ENCODE measurements at places on chromosomes 12 and 14.
A peak's percentile ranks its signal among the peaks of the same experiment; 100 is the strongest.

DNA sequence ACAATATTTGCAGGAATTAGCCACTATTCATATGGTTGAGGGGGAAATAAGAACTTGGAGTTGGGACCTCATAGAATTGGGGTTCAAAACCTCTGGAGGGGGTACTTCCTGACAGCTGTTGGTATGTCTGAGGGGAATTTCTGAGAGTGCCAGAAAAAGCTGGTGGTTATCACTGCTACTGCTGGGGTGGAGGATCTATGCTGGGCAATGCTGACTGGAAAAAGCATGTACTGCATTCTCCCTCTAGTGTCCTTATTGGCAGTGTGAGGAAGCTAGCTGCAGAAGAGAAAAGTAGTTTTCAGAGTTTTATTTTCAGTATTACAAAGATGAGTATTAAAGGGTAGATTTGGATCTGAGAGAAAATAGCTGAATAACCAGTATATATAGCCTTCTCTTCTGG is 88.8 kb downstream of the FUT8 start:
- DNase-seq = no peak

DNA sequence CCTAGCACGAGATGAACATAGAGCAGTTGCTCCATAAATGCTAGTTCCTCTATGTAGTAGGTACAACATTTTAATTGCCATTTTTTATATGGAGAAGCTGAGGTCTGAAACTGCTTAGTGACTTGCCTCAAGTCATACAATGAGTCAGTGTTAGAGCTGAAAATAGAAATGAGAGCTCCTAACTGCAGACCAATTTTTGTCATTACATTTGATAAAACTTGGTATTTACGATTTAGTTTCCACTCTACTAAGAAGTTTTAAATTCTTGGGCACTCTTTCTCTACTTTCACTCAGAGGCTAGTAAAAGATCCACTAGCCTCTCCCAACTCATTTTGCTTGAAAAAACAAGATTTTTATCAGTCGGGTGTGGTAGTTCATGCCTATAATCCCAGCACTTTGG is 8.1 kb upstream of the TMED10 start:
- peak; percentile 23 for DNase-seq

- DNase-seq = no peak
Measured at GRCh38 chr12:76065917-76066316, 18.6 kb downstream of the NAP1L1 start.

- peak; percentile 73 for DNase-seq
Measured at GRCh38 chr14:95495538-95496025, 20.9 kb downstream of the SYNE3 start.

GRCh38 chr14:96906434-96906833 is 109.3 kb downstream of the VRK1 start:
- DNase-seq = no peak

DNA sequence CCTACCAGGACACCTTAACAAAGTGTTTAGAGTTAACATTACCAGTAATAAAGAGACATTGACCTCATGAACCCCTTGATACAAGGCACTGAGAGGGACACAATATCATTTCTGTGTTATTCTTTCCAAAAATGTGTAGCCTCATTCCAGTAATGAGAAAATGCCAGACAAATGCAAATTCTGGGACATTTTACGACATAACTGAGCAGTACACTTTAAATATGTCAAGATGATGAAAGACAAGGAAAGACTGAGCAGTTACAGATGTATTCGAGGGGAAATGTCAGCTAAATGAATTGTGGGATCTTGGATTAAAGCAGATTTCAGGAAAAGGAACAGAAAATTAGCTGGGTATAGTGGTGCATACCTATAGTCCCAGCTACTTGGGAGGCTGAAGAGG is 255.6 kb downstream of the ERC1 start:
- no peak for DNase-seq

GRCh38 chr12:106760184-106760531 is 14.3 kb upstream of the RIC8B start:
- no peak for DNase-seq

DNA sequence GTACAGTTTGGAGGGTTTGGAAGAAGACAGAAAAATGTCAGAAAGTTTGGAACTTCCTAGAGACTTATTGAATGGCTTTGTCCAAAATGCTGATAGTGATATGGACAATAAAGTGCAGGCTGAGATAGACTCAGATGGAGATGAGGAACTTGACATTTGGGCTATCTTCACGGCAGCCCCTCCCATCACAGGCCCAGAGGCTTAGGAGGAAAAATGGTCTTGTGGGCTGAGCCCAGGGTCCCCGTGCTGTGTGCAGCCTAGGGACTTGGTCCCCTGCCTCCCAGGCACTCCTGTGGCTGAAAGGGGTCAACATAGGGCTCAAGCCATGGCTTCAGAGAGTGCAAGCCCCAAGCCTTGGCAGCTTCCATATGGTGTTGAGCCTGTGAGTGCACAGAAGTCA is 79.0 kb downstream of the CMAS start:
- DNase-seq = no peak

DNA sequence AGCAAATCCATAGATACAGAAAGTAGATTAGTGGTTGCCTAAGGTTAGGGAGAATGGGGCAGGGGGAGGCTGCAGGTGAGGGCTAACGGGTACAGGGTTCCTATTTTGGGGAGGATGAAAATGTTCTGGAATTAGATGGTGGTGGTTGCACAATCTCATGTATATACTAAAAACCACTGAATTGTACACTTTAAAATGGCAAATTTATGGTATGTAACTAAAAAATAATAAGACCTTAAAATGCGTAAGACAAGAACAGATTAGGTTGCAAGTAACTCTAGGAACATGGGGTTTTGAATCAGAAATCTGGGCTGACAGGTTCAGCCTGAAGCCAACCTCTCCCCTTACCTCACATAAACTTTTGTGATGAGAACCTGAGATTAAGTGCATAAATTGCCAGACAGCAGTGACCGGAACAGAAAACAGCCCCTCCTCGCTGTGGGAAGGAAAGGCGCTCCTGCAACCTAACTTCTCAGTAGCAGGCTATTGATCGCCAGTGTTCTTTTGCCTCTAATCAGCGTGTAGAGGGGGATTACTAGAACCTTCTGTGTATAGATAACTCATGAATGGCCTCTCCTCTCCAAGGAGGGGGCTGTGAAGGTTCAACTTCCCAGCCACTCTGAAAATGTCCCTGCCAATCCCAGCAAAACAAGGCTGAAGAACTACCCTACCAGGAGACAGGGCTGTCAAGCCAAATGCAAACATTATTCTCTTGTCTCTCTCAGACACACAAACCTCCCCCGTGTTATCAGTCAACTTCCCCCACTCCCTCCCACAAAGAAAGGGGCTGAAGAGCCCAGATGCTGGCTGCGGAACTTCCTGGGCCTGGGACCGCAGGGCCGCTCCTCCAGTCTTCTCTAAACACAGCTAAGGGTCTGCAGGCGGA is 1.9 kb downstream of the SSH1 start:
- DNase-seq = no peak

- peak; percentile 83 for DNase-seq
Measured at GRCh38 chr14:90599748-90600507, 203.1 kb downstream of the CALM1 start.

DNA sequence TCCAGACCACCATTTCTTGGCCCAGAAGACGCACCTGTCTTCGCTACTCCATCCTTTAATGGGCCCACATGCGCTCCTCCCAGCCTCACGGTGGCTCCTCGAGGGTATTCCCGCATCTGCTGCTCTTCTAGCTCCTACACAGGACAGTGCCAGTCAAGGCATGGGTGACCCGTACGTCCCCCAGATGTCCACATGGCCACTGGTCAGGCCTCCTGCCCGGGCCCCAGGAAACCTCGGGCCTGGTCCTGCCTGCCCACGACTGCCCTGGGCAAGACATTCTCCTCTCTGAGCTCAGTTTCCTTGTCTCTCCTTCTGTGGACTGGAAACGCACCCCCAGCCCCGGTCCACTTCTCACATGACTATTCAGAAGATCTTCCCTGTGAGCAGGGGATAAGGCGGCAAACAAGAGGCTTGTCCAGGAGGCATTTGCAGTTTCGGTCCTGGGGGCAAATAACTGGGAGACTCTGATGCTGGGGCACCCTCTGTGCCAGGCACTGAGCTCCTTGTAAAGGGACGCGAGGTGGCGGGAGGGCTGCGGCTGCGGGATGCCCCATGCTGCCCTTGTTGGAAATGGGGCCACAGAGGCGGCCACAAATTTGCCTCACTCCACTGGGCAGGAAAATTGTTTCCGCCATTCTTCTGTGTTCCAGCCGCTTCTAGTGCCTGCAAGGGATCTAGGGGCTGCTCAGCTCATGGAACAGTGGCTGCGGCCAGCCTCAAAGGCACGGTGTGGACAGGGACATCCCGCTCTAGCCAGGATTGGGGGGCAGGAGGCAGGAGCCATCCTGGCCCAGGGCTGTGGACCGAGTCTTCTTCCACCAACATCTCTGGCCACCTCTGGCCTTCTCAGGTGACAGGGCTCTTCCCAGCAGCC is 6.8 kb upstream of the BEGAIN start:
- no peak for DNase-seq

DNA sequence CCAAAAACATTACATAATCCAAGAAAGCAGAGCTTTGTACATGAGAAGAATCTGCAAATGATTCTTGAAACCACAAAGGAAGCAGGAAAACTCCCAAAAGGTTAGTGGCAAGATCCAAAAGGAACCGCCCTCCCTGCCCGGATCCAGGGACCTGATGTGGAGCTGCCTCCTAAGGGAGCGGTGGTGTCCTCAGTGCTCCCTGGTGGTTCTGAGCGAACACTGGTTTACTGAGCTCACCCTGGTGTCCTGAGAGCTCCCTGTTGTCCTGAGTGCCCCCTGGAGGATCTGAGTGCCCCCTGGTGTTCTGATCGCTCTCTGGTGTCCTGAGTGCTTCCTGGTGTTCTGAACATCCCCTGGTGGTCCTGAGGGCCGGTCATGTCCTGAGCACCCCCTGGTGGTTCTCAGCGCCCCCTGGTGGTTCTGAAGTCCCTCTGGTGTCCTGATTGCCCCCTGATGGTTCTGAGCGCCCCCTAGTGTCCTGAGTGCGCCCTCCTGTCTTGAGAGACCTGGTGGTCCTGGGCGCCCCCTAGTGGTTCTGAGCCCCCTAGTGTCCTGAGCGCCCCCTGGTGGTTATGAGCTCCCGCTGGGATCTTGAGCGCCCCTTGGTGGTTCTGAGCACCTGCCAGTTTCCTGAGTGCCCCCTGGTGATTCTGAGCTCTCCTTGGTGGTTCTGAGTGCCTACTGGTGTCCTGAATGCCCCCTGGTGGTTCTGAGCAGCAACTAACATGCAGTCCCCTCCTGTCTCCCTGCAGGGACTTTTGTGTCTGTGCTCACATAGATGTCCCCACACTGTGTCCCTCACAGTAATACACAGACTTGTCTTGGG is 891.1 kb downstream of the TMEM121 start:
- peak; percentile 90 for DNase-seq

DNA sequence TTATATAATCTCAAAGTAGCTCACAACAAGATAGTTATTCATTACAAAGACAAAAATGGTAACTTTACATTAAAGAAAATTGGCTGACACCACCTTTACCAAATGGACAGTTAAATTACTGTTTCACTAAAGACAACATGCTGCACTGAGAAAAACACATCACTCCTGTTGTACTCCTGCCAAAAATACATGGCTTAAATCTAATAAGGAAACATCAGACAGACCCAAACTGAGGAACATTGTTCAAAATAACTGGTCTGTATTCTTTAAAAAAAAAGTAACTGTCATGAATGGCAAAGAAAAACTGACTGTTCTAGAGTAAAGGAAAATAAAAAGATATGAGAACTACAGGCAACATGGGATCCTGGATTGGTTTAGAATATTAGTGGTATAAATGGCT is 151.3 kb upstream of the DCN start:
- no peak for DNase-seq

DNA sequence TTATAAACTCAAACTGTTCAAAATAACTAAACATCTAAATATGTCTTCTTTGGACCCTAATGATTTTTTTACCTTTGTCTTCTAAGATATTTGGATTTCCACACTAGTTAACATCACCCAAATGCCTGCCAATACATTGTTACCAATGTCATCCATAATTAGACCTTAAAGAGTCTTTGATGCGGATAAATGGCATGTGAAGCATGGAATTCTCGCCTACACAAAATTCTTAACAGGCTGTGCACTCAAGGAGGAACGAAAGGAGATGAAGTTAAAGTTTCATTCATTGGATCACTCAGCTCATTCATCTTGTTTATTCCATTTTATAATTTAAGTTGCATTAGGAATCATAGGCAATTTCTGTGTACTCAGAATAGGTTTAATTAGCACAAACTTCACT is 219.7 kb downstream of the ACSS3 start:
- no peak for DNase-seq

DNA sequence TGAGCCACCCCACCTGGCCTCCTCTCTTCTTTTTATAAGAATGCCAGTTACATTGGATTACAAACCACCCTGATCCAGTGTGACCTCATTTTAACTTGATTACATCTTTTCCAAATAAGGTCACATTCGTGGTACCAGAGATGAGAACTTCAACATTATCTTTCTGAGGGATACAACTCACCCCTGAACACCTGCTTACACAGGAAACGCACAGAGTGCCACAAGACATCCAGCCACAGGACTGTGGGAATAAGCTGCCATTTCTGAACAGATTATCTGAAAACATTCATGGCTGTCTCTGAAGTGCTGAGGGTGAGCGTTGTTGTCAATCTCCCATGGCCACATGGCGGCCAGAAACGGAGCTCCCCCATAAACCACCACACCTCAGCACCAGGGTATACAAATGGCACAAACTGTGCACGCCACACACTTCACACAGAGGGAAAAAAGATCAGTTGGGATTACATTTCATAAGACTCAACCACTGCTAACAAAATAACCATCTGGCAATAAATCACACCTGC is 23.7 kb downstream of the FOXN3 start:
- DNase-seq = no peak

- DNase-seq = no peak
Measured at GRCh38 chr12:53951577-53952334, 2.9 kb upstream of the HOXC12 start.

GRCh38 chr12:121579190-121579791 is 1.5 kb downstream of the KDM2B start:
- DNase-seq = peak; percentile 40

DNA sequence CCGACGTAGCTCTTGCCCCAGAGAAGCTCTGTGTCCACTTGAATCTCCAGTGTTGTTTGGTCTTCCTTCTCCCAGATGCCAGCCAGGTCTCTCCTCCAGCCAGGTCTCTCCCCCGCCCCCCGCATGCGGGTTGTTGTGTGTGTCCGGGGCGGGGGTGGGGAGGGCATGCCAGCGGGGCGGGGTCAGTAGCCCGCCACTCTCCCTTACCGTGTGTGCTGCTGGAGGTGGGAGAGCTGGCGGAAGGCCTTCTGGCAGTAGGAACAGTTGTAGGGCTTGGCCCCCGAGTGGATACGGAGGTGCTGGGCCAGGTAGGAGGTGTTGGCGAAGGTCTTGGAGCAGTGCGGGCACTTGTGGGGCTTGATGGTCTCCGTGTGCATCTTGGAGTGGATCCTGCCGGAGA is 9.2 kb upstream of the ING4 start:
- DNase-seq = no peak

GRCh38 chr12:51475543-51475942 is 50.9 kb downstream of the SLC4A8 start:
- no peak for DNase-seq

DNA sequence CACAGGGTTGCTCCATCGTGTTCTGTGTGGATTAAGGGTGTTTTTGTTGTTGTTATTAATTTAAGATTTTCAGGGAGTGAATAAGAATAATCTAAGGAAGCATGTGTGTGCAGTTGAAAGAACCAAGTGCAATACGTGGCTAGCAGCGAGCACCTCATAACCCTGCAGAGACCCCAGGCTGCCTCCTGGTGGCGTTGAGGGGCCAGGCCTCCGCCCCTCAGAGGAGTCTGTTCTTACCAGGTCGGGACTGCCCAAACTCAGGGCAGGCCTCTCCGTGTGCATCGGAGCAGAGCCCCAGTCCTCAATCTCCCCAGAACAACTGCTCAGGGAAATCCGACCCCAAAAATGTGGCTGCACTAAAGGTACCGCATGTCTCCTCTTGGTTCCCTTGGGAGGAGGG is 36.8 kb downstream of the IL31 start:
- no peak for DNase-seq

Measured in hematopoietic multipotent progenitor cell (in vitro differentiated cells).